ENCODE measurements at places on chromosomes 16 and 17.

GRCh38 chr17:68468334-68468733 is 11.0 kb upstream of the WIPI1 start:
- DNase-seq = no peak

- no peak for DNase-seq
These were observed 202.8 kb upstream of the CPHXL start for GRCh38 chr16:75929046-75929445.

DNA sequence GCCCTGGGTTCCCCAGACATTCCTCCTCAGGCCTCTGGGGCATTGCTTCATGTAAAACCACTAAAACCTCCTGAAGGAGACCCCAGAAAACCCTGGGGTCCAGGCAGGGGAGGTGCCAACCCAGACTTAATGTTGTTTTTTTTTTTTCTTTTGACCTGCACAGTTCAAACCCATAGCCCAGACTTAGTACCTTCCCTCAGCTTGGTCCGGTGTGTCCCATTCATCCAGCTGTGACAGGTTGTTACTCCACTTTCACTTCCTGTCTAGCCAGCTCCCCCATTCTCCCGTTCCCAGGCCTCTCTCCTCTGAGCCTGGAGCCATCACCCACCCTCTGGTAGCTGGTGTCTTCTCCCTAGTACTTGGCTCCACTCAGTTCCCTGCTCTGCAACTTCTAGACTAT is 4.8 kb downstream of the CDR2L start:
- no peak for DNase-seq

DNA sequence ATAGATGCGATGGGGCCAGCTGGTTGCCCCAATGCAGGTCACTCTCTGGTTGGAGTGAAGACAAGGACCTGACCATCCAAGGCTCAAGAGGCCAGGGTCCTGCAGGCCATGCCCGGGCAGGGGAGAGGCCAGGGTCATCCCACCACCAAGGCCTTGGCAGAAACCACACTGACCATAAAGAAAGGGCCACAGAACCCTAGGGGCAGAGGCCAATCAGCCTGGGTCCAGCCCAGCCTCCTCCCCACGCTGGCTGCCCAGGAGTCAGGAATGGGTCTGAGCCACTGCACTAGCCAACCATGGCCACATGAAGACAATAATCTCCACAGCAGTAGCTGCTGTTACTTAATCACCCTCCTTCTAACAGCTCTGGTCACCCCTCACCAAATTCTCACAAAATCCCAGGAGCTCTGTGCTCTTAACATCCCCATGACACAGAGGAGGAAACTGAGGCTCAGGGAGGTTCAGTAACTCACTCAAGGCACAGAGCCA is 10.2 kb upstream of the BCAR1 start:
- no peak for DNase-seq

DNA sequence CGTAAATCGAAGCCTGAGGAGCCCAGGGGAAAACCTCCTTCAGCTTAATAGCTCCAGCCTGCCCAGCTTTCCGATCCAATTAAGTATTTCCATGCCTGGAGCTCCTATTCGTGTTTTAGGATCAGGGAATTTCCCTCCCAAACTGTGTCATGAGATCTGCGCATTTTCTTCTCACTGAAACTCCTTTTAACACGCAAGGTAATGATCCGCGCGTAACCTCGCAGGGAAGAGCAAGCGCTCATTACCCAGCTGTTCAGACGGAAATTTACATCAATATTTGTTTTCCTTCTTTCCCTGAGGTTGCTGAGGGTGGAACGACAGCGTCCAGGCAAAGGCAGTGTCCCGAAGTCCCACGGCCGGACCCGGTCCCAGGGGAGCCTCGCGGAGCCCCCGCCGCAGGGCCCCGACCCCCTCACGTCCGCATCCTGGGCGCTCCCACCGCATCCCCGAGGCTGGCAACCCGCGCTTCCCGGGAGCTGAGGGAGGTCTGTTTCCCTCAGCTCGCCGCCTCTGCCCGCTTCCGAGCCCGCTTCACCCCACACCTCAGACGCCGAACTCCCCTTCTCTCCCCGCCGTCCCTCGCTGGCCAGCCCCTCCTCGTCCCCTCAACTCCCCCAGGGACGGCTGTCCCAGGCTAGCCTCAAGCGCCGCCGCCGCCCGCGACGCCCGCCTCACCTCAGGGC is 415 bp downstream of the ABCA5 start:
- no peak for DNase-seq

- DNase-seq = no peak
These were observed 182.7 kb upstream of the ZFHX3 start for GRCh38 chr16:73230651-73231050.

GRCh38 chr17:56930739-56931337 is 17.0 kb upstream of the TRIM25 start:
- DNase-seq = no peak

DNA sequence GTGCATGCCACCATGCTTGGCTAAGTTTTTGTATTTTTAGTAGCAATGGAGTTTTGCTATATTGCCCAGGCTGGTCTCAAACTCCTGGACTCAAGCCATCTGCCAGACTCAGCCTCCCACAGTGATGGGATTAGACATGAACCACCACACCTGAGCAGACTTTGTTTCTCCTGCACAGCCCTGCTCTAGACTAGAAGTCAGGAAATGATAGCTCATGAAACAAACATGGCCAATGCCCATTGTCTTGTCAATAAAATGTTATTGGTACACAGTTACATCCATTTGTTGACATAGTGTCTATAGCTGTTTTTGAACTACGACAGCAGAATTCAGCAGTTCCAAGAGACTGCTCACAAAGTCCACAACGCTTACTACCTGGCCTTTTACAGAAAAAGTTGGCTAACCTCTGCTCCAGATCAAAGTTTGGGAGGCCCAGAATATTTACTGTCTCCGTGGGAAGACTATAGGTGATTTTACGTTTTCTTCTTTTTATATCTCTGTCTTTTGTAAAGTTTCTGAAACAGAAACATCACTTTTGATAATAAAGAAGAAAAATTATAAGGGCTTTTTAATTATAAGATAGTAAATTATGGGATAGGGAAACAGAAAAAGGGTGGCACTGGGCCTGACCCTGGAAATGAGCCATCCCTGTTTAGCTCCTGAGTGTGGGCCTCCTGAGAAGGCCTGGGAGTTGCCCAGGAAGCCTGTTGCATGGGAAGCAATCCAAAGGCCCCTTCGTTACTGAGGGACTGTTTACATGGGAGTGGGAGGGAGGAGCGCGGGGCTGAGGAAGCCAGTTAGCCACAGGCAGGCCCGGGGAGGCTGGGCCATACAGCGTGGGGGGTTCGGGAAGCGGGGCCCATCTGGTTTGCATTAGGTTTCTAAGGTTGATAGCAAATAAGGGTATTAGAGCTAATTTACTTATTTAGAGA is 201.5 kb downstream of the IRF8 start:
- no peak for DNase-seq

- DNase-seq = peak; percentile 44
These were observed 41.7 kb downstream of the HEATR6 start for GRCh38 chr17:60036796-60037677.

- DNase-seq = no peak
These were observed 36.5 kb downstream of the CACNG1 start for GRCh38 chr17:67080804-67081203.

GRCh38 chr16:78163772-78164670 is 64.6 kb downstream of the WWOX start:
- DNase-seq = no peak

DNA sequence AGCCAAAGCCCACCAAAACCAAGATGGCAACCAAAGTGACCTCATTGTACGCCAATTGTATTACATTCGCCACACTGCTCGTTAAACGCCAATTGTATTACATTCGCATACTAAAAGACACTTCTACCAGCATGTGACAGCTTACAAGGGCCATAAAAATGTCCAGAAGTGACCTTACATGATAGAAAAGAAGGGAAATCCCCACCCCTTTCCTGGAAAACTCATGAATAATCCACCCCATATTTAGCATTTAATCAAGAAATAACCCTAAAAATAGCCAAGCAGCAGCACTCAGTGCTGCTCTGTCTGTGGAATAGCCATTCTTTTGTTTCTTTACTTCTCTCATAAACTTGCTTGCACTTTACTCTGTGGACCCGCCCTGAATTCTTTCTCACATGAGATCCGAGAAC is 25.7 kb downstream of the PSMD7 start:
- DNase-seq = no peak

- no peak for DNase-seq
These were observed 193.3 kb downstream of the CEP112 start for GRCh38 chr17:65998675-65999074.

DNA sequence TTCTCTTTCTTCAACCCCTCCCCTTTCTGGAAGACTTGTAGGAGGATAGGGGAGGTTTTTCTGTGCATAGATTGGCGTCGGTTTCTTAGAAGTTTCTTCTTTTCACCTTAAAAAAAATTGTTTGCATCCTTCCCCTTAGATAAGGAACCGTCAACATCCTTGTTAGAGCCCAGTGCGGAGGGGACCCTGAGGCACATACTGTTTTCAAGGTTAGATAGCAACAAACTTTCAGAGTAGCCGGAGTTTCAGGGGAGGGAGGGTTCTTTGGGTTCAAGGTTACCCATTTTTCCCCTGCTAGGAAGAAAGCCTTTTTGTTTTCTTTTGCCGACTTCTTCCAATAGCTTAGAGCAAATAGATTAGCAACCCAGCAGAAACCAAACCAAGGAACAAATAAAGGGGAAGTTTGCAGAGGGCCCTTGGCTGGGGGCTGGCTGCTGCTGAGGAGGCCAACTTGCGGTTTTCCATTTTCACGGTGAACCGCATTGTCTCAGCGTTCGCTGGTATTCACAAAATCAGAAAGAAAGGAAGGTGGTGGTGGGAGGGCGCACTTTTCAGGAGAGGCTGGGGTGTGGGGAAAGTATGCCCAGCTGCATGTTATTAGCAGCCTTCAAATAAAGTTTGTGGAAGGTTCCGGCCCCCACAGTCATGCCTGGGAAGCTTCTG is 28.8 kb downstream of the MSI2 start:
- no peak for DNase-seq

DNA sequence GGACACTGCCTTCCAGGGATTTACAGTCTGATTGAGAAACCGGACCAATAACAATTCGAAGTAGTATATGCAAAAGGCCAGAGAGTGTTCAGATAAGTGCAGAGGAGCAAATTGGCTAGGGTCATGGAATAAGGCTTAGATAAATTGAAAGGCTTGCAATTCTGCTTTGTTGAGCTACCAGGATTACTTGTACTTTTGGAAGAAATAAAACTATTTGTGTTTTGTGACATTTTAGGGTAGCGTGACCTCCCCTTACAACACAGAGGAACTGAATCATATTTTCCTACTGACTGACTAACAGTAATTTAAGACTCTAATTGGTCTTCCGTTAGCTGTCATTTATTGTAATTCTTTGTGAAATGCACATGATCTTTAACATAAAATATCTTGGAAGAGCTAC is 104.7 kb downstream of the PITPNC1 start:
- no peak for DNase-seq

All from T follicular helper cell (primary cell).